ENCODE measurements at places on chromosomes 4 and X. TPM values are rescaled to one million over a fixed set of nuclear protein-coding genes. Genes with fewer than 3 reads are reported as not detected.

DNA sequence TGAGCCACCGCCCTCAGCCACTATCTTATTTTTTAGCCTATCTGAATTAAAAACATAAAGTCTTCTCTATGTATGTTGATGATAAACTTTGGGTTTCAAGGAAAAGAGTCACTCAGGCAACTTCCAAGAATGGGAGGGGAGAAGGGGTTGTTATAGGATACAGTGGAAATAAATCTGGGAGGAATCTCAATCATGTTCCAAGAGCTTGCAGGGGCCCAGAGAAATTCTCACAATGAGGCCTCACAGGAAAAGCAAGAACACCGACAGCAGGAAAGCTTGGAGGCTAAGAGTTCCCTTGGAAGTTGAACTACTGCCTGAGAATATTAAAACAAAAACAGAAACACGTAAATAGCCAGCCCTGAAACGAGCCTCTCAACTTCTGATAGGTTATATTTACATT is 384.6 kb upstream of the IGFBP7 start:
- no peak for DNase-seq

- DNase-seq: peak; percentile 10
These were observed 288.5 kb downstream of the TENM3 start for GRCh38 chr4:182531555-182532162.

The LRBA gene
- total RNA-seq: 47.6 TPM

The SOWAHB gene
- total RNA-seq: not detected

DNA sequence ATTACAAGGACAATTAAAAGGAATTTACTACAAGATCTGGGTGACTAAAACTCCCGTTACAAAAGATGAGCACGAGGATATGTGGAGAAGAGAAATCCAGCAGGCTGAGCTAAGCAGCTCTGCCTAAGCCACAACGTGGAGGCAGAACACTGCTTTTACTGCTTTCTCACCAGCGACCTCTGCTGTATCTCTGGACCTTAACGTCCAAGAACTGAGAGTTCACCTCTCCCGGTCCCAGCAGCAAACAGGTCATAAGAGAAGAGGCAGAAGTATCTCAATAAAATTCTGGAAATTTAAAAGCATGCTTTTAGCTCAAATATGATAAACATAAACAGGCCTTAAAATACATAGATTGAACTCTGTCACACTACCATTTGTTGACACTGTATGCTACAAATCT is 81.0 kb downstream of the ADGRA3 start:
- DNase-seq: no peak

DNA sequence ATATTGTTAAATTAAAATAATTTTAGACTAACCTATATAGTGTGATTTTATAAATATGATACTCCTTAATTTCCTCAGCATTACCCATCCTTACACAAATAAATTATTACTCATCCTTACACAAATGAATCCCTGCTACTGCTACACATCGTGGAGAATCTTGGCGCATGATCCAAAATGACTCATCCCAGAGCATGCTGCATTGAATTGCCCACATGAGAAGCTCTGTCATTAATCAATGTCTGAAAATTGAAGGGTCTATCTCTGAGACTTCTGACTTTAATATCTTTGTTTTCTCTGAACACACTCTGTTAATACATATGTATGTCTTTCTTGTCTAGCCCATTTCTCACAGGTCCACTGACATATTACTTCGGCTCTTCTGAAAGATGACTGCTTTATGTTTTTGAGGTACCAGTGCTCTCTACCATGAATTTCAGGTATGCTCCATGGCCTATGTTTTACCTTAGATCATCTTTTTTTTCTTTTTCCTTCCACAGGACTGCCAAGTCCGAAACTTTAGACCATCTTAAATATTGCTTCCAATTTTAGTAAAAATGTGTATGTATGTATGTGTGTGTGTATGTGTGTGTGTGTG is 15.7 kb upstream of the DUSP21 start:
- no peak for DNase-seq

DNA sequence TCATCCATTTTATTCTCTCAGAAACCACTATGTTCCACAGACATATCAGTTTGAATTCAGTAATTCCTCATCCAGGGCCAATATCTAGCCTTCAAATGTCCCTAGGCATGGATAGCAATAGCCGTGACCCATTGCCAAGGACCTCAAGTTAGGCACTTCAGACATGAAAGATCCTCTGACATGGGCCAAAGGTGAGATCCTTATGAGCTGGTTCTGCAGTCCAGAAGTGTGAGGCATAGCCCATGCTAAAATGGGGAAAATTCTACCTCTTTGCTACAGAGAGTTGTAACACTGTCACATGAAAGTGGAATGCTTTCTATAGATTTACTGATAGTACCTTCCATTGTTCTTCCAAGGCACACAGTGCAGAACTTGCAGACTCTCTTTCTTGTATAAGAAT is 349.7 kb upstream of the GALNT7 start:
- DNase-seq: no peak

DNA sequence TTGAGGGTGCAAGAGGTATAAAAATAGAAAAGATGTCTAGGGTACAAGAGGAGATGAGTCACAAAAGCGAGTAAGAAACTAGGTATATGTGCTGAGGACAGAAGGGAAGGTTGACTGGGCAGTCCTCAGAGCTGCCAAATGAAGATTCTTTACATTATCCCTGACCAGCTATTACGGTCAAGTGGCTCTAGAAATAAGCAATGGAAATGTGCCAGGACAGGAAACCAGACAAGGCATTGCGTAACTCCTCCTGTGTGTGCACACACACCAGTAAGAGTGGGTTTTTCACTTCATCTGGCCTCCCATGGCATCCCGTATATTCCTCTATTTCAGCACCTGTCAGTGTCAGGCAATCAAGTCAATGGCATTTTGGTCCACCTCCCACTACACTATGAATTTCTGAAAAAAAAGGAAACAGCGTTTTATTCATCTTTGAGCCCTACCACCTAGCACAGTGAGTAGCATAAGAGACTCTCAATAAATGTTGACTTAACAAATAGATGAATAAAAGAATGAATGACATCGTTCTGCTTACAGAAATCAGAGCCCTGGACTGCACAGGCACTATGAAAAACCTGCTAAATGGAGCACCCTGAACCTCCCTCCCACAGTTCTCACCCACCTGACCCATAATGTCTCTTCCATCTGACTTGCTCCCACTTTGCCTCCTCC is 62.6 kb upstream of the KLF3 start:
- DNase-seq: no peak

The CT45A2 gene
- not detected for total RNA-seq

- DNase-seq: no peak
These were observed 14.5 kb downstream of the MRPL1 start for GRCh38 chr4:77877167-77877566.

GRCh38 chrX:30308263-30309138 is 689 bp downstream of the NR0B1 start:
- DNase-seq: no peak

GRCh38 chr4:112031712-112032328 is 113.4 kb upstream of the FAM241A start:
- DNase-seq: no peak

The PLAC8 gene
- 234 TPM for total RNA-seq

- DNase-seq: no peak
These were observed 45.0 kb downstream of the TEC start for GRCh38 chr4:48224606-48225005.

GRCh38 chr4:48778431-48779094 is 1.5 kb downstream of the FRYL start:
- DNase-seq: no peak

DNA sequence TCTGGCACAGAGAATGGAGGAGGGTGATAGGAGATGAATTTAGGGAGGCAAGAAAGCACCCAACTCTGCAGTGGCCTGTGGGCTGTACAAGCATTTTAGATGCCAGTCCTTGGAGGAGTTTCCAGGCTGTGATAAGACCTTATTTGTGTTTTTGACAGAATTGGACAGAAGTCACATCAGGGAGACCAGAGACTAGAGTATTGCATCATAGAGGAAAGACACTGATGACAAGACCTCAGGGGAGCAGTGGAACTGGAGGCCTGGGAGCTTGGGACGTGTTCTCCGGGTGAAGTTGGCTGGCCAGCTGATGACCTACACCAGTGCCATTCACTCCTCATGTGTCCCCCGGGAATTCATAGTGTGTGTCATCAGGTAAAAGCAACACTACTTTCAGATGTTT is 284.0 kb upstream of the ZFP42 start:
- DNase-seq: no peak

DNA sequence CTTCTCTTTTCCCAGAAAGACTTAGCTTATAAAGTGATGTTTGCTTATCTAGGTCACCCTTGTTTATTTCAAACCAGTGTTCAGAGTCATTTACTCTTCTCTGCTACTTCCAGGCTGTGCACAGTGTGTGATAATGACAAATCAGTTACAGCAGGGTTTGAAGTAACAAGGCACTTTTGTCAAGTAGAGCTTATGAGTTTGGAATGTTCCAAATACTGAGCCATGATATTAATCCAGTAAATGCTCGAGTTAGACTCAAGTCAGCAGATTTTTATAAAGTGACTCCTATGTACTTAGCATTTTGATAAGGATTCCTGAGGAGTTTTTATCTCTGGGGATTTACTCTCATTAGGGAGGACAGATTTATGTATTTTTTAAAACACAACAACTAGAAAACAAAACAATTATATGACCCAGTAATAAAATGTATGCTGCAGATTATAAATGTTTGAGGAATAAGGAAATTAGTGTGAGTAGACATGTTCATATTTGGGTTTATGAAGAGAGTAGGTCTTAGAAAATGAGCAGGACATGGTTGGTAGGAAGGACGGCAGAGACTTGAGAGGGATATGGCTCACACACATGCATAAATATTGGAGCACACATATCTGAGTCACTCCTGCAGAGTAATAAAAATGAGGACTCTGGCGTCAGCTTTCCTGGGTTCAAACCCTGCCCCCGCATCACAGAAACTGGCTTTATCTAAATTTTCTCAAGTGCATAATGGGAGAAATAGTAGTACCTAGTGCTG is 271.2 kb downstream of the FBXO8 start:
- no peak for DNase-seq

GRCh38 chr4:23163647-23164436 is 471.1 kb downstream of the GBA3 start:
- no peak for DNase-seq

GRCh38 chr4:102143433-102143832 is 201.8 kb downstream of the SLC39A8 start:
- DNase-seq: no peak

The POU4F2 gene
- not detected for total RNA-seq

DNA sequence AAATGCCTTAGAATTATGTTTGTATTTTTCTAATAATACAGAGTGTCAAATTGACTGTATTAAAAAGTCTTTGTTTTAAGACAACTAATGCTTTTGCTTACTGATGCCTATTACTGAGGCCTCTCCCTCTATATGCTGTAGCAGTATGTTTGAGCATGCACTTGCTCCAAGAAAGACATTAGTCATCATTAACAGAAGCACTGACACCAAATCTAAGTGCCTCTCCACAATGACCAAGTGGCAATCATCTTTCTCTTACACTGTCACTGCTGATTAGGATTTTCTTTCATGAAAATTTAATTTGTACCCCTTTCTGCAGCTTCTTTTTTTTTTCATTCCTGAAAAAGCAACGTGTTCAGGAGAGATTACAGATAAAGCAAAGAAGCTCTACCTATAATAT is 11.1 kb upstream of the MAB21L2 start:
- no peak for DNase-seq

GRCh38 chrX:17012465-17012864 is 66.0 kb downstream of the REPS2 start:
- DNase-seq: no peak

DNA sequence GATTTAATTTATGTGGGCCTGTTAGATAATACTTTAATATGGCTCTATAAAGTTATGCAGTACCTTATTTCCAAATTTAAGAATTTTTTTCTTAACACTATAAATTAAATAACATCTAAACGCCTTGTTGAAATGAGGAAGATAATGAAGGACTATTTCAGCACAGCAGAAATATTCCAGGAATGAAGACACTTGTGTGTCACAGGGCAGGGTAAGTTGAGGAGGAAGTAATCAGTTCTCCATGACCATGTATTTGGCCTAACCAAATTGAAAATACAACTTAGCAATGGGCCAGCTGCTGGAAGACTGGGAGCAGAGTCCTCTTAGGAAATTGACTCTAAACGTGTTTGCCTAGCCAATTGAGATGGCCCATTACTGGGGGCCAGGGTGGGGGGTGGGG is 16.9 kb downstream of the CXCL3 start:
- DNase-seq: no peak

The MAP7D2 gene
- total RNA-seq: not detected

The NDP gene
- total RNA-seq: not detected

GRCh38 chrX:38516196-38516774 is 45.1 kb upstream of the TSPAN7 start:
- DNase-seq: no peak

- DNase-seq: no peak
These were observed 175.8 kb downstream of the PPP1R2C start for GRCh38 chrX:42602136-42602535.

DNA sequence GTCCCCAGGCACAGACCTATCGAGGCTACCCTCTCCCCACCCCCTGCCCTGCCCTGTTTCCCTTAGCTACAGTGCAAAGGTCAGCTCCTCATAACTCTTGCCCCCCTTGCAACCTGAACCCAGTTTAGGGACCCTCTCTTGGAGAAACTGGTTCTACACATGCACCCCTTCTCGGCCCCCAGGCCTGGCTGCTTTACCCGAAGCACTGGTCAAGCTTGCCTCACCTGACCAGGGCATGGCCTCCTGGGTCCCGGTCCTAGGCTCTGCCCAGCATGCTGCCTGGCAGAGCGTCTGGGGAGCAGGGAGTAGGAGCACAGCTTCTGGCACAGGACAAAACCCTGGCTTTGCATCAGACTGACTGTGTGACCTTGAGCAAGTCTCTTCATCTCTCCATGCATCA is 28.0 kb downstream of the ZNF185 start:
- DNase-seq: no peak
